ENCODE measurements at places on chromosomes 5 and 9.
A peak's percentile ranks its signal among the peaks of the same experiment; 100 is the strongest.

DNA sequence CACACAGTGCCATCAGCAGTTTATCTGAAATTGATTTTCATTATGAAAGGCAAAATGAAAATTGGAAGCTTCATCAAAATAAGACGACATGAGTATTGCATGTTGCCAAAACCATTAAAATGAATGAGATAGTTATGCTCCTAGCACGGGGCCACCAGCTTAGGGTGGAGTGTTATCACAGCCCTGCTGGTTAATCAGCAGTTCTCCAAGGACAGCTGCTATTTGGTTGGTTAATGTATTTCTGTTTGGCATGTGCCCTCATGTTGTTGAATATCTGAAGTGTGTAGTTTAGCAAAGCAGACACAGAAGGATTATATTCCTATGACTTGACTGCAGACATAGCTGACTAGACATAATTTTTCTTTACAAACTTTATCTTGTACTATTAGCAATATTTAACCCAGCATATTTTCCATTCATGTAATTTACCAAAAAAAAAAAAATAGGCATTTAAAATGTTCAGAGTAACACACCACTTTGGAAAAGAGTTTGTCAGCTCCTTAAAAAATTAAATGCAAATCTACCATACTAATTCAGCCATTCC, 98.6 kb upstream of the PIK3R1 start:
- DNase-seq = no peak

DNA sequence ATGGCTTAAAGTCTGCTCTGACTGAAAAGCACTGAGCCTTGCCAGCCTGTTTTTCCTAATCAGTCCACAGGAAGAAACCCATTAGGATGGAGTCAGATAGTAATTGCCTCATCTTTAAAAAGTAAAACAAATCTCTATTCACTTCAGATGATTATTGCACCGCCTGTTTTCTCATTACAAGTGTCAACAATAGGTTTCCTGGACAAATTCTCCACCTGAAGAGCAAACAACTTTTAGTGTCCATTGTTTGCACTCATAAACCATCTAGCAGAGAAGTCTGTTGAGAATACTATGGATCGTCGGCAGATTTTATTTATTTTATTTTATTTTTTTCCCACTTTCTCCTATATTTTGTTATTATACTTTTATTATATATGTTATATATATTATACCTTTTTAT, 20.3 kb downstream of the C5orf63 start:
- DNase-seq = no peak

DNA sequence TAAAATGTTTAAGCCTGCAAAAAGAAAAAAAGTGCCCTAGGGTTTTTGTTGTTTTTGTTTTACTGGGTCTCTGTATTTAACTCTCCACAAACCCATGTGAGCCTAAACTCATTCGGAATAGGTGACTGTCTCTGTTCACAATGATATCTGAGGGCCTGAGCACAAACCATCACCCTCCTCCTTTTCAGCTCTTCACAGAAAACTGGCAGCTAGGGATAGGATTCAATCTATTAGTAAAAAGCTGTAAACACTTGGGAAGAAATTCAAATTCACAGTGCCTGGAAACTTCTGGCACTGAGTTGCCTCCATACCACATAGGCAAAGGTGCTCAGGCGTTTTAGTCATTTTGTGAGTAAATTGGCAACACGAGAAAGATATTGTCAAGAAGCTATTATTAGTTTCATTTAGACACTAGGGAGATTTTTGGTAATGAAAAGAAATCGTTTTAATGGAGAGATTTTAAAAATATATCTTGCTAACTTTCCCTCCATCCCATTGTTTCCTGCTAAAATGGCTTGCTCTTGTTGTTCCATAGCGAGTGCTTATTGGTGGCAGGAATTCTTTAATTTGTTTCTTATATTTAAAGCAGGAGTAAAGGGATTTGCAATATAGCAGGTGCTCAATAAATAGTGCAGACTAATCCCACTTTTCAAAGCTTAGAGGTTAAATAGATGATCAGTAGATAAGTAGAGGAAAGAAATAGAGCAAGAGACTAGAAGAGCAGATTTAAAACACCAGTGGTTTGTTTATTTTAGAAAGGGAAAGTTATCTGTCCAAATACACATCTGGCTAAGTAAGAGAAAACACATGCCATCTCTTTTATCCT, 9.7 kb downstream of the FOXD1 start:
- no peak for DNase-seq

DNA sequence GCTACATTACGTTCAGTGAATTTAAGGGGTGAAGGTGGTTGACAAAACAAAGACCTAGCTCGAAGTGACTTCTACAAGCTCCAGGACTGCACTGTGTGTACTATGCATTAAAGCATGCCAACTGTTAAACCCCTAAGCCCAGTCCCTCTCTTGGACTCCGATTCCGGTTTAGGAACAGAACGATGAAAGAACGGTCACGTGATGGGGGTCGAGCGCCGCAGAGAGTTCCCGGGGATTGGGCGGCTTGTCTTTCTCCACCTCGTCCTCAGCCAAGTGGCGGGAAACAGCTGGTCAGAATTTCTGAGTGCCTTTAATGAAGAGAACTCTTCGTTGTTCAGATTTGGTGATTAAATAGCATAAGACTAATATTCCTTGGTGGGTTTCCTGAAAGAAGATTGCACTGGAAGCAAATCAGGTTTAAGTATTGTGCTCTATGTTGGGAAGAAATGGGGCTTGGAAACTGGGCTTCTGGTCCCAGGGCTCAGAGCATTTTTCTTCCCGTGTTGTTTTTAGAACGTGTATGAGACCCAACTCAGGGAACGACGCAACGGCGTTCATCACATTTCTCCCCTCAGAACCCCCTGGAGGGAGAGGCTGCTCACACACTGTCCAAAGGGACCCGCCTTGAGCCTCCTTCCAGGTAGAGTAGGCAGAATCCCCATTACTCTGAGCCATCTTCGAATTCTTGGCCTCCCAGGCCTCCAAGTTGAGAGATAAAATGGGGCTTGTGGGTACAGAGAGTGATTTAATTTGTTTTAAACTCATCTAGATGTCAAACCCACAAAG, 25.3 kb downstream of the IRX2 start:
- DNase-seq = no peak

DNA sequence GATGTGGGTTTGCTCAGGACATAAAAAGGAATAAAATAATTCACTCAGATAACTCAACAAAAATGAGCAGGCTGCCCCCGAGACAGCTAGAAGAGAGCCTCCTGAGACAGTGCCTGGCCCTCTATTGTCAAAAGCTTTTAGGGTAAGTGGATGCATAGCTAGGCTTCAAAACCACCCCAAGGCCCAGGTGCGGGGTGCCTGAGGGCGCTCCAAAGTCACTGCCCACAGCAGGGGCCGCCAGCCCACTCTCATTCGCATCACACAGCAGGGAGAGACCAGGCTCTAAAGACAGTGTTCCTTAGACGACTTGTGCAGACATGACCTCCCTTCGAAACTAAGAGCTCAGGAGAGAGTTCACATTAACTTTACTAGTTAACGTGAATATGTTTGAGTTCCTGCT, 271.5 kb downstream of the FSTL4 start:
- no peak for DNase-seq

DNA sequence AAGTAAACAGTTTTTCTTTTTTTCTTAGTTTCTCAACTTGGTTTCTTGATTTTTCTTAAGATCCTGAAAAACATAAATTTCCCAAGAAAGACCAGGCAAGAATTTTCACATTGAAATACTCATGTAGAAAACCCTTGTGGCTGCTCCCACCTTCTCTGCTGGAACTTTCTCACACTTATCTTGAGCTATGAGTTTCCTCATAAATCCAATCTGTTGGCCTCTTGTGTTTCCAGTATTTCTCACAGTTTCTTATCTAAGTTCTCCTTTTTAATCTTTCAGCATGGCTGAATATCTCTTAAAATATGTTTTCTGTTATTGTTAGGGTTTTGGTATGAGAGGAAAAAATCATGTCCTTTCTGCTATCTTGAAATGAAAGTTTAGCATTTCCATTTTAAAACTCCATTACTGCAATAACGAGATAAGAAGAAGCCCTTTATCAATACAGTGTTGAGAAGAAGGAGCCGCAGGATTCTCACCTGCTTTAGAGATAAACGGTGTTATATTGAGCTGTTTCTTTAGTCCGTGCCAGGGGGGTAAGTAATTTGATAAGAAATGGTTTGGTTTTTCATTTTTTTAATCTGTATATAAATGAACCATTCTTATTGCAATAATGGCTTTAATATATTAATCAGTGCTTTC, 89.3 kb downstream of the ALDH1A1 start:
- no peak for DNase-seq

DNA sequence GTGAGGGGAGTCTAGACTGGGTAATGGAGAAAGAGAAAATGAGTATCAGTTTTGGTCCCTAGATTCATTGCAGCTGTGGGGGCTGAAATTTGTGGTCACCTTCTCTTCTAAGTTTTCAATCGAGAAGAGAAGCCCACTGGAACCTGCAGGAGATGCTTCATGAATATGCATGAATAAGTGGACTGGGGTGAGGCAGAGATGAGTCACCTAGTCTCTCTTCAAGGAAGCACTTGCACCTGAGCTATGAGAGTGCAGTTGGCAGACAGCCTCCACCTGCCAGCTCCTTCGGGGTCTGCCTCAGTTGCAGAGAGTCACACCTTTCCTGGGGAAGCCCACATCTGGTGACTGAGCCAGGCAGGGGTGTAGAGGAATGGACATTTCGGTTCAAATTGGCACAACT, 69.1 kb downstream of the ZNF366 start:
- DNase-seq = no peak

DNA sequence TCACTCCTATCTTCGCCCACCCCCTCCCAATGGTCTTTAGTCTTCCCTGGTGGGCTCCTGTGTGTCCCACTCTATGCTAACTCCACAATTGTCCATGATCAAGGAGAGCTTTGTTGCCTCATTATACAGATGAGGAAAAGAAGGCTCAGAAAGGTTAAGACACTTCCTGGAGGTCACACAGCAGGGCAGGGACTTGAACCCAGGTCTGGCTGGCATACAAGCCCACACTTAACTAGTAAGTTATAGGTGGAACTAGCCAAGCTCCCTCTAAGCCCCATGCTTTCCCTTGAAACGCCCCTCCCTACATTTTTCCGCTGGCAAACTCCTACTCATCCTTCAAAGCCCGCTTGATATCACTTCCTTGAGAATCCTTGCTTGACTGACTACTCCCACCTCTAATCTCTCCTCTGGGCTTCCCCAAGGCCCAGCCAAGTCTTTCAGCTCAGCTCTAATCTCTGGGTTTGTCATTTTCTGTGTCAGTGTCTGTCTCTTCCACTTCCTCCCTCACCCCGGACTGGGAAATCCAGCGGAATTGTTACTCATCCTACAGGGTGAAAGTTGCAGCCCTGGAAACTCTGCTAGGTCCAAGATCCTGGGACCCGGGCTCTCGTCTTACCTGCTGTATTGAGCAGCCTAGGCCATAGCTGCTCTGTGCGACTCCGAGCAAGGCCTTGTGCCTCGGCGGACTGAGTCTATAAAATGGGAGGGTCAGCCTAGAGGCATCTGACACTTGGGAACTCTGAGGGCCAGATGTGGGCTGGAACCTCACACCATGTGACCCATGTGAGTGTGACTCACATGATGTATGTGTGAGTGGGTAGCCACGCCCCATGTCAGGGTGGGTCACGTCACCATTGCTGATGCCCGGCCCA, 144.5 kb downstream of the GAPVD1 start:
- DNase-seq = no peak

GRCh38 chr5:67038817-67039603, 157.6 kb downstream of the CD180 start:
- DNase-seq = no peak

DNA sequence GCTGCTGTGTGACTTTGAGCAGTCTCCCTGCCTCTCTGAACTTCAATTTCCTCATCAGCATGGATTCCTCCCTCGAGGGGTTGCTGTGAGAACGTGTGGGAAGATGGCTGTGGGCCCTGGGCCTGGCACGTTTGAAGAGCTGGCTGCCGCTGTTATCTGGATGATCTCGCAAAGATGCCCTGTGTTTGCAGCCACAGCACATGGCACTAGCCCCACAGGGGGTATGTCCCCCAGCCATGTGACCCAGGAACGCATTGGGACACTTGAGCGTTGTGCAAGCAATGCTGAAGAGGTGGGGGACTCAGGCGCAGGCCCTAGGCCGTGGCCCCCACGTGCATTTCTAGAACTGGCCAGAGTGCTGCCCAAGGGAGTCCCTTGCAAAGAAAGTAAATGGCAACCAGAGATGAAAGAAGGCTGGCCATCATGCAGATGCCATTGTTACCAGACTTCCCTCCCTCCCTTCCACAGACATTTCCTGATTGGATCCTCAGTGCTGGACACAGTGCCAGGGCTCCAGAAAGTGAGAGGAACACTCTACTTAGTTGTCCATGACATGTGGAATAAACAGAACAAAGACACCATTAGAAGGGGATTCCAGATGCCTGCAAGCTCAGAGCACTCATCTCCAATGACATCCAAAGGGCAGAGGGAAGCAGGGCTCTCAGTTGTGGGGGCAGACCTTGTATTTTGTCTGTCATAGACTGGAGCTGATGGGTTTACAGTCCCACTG, 65.1 kb upstream of the NEURL1B start:
- no peak for DNase-seq

DNA sequence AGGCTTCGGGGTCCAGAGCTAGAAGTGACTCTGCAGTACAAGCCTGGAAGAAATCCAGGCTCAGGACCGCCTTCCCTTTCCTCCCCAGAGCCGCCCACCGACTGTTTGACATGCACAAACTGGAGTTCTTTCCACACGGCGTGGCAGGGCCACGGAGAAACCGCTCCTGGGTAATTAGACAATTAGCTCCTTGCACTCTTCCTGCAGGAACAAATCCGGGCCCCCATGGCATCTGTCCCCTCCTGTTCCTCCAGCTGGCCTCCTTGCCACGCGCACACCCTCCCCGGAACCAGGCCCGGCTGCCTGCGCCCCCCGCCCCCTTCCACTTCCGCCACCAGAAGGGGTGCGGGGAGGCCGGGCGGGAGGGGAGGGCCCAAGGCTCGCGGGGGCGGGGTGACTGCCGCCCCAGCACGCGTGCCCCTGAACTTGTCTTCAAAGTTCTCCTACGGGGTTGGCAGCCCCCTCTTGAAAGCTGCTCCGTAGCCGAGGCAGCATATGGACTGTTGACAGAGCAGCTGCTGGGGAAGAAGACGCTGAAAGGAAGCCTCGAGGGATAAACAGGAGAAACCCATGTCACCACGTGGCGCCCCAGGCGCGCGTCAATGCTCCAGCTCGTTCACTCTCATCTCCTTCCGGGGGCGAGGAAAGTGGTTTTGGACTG, 74.3 kb downstream of the SEC61B start:
- DNase-seq = peak; percentile 90

DNA sequence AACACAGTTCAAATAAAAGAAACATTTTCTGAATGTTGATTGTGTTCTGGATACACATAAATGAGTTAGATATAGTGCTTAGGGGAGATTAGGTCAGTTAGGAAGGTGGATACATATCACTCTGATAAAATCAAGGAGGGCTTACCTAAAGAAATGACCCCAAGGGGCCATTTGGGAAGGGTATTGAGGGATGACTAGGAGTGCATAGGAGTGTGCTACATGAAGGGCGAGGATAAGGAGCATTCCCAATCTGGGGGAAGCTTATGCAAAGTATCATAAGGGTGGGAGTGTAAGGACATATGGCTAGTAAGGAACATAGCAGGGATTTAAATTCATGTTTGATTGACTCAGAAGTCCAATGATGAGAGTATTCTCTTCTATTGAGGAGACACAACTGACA, 183.6 kb downstream of the NSG2 start:
- no peak for DNase-seq

All from glutamatergic neuron (in vitro differentiated cells).